ENCODE measurements at places on chromosomes 1 and 21.

DNA sequence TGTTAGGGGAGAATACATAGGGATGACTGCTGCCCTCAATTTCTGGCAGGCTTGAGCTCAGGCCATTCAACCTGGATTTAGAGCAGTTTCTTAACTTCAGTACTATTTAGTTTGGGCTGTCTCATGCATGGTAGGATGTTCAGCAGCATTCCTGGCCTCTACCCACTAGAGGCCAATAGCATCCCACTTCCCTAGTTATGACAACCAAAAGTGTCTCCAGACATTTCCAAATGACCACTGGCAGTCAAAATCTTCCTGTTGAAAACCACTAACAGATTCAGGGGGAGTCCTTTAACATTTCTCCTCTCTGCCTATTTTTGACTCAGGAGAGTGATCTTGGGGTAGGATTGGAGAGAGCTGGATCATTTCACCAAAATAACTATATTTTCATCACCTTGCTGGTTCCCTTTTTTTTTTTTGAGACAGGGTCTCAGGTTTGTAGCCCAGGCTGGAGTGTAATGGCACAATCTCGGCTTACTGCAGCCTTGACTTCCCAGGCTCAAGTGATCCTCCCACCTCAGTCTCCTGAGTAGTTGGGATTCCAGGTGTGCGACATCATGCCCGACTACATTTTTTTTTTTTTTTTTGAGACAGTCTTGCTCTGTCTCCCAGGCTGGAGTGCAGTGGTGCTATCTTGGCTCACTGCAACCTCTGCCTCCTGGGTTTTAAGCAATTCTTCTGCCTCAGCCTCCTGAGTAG, 8.7 kb downstream of the GNAT2 start:
- no peak for DNase-seq
- no peaks in the 10 kb centered on the region for H3K27me3 ChIP-seq
- no peaks in the 10 kb centered on the region for H3K4me1 ChIP-seq
- H3K27ac ChIP-seq, result no peak overlapping the region
- no peak overlapping the region for H3K4me3 ChIP-seq

DNA sequence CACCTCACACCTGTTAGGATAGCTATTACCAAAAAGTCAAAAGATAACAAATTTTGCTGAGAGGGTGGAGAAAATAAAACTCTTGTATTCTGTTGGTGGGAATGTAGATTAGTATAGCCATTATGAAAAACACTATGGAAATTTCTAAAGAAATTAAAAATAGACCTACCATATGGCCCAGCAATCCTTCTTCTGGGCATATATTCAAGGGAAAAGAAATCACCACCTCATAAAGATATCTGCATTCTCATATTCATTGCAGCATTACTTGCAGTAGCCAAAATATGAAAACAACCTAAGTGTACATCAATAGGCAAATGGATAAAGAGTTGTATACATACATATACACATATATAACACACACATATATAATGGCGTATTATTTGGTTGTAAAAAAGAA, 791.6 kb upstream of the RGS18 start:
- H3K27ac ChIP-seq, result no peak overlapping the region
- no peaks in the 10 kb centered on the region for H3K27me3 ChIP-seq
- no peak for DNase-seq
- H3K4me3 ChIP-seq, result no peak overlapping the region
- no peaks in the 10 kb centered on the region for H3K36me3 ChIP-seq

- H3K27me3 ChIP-seq, result no peaks in the 10 kb centered on the region
- no peak for DNase-seq
- no peak overlapping the region for H3K4me3 ChIP-seq
- no peaks in the 10 kb centered on the region for H3K4me1 ChIP-seq
Measured at GRCh38 chr1:56626546-56626945, 18.6 kb upstream of the PRKAA2 start.

DNA sequence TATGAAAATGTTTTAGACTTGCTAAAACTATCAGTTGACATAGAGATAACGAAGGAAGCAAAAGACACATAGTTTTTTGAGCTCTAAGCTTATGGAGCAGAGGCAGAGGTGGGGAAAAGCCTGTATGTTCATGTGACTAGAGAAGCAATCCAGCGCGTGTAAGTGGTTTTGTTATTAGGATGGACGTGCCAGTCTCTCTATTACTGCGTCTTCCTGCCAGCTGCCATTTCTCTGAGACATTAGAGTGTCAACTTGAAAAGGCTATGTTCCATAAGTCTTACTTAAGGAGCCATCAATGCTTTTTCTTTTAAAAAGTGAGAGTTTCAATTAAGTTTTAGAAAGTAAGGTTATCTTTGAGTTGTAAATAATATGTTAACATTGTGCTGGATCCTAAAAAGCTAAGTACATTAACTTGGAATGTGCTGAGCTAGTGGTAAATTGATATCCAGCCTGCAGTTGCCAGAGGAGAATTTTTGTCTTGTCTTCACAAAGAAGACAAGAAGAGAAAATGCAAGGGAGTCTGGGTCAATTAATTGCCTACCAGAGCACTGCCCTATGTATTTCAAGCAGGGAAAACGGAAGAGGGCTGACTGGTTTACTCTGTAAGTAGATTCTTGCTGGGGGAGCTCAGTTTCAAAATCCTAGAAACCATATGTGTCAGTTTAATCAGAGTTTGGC, 161.8 kb upstream of the B3GALT2 start:
- H3K36me3 ChIP-seq, result no peaks in the 10 kb centered on the region
- H3K4me3 ChIP-seq, result no peak overlapping the region
- no peak for DNase-seq
- no peaks in the 10 kb centered on the region for H3K27me3 ChIP-seq

DNA sequence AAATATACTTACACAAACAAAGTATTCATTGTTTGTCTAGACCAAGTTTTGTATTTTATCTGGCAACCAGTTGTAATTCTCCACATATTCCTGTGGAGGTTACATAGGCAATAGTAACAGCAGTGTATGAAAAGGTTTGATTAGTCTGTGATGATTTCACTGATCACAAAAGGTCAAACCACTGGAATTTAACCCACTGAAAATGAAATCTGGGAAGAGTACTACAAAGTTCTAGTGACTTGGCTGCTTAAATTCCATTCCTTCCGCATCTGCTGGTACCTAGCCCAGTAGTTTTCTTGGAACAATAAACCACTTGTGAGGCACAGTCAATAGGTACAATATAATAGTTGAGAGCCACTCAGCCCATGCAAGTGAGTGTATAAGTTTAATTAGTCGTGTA, 205.4 kb downstream of the NFIA start:
- no peaks in the 10 kb centered on the region for H3K4me1 ChIP-seq
- H3K4me3 ChIP-seq, result no peak overlapping the region
- H3K36me3 ChIP-seq, result no peaks in the 10 kb centered on the region
- H3K27ac ChIP-seq, result no peak overlapping the region

GRCh38 chr21:31599563-31599962, 59.9 kb upstream of the SOD1 start:
- H3K27ac ChIP-seq, result no peak overlapping the region
- no peaks in the 10 kb centered on the region for H3K4me1 ChIP-seq
- no peaks in the 10 kb centered on the region for H3K36me3 ChIP-seq
- H3K4me3 ChIP-seq, result no peak overlapping the region
- DNase-seq, result no peak
- no peaks in the 10 kb centered on the region for H3K27me3 ChIP-seq

DNA sequence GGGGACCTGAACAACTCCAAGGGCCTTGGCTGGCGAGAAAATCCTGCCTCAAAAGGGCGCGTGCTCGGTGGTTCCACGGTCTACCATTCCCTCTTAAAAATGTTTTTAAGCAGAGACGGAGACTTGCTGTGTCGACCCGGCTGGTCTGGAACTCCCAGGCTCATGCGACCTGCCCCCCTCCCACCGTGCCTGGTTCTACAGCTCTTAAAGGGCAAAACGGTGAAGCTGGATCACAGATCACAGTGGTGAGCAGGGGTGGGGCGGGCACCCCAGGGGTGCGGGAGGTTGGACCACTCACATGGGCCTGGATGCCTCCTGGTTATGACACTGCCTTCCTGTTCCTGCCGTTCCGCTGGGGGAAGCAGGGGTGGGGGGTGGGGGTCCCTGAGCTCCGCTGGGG, 4.2 kb upstream of the C1orf159 start:
- H3K4me3 ChIP-seq, result no peak overlapping the region
- DNase-seq, result no peak
- no peaks in the 10 kb centered on the region for H3K36me3 ChIP-seq
- peaks cover 11% of the 10 kb centered on the region for H3K4me1 ChIP-seq
- H3K27me3 ChIP-seq, result peaks cover 6% of the 10 kb centered on the region

GRCh38 chr1:188846468-188846867, 1631.2 kb downstream of the BRINP3 start:
- DNase-seq, result no peak
- H3K36me3 ChIP-seq, result no peaks in the 10 kb centered on the region
- H3K27ac ChIP-seq, result no peak overlapping the region
- H3K4me1 ChIP-seq, result no peaks in the 10 kb centered on the region
- no peak overlapping the region for H3K4me3 ChIP-seq

DNA sequence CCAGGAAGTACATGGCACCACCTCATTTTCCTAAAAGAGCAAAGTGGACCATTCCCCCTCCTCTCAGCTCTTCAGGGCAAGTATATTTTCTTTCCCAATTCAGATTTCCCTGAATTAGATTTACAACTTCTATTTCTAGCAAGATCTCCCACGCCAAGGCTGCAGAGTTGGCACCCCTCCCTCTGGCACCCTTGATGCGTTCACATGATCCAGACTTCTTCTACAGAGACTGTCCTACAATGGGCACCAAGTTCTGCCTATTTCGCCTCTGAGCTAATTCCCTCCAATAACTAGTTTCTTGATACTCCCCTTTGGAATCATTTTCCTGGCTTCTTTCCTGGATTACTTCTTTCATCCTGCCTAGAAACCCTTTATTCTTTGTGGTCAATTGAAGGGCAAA, 122.0 kb downstream of the CDC7 start:
- no peak overlapping the region for H3K4me3 ChIP-seq
- H3K36me3 ChIP-seq, result no peaks in the 10 kb centered on the region
- no peaks in the 10 kb centered on the region for H3K4me1 ChIP-seq
- H3K27me3 ChIP-seq, result no peaks in the 10 kb centered on the region
- no peak overlapping the region for H3K27ac ChIP-seq

DNA sequence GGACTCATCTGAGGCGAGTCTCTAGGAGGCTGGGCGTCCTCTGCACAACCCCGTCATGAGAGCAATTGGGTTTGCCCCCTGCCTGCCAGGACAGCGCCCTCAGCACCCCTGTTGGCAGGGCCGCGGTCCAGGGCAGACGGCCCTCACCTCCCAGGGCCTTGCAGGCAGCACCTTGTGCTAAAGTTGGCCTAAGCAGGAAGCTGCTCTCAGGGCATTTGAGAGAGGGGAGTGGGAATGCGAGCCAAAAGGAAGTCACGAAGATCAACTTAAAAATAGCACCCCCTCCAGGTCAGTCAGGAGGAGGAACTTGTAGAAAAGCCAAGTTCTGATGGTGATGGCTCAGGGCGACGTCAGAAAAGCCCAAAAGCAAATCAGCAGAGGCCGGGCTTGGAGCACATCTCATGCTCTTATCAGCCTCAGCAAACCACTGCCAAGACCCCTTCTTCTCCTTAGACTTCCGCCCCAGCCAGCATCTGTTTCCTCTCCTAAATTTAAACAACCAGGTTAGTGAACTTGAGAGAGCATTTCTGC, 12.6 kb upstream of the ADORA3 start:
- no peak for DNase-seq
- no peak overlapping the region for H3K27ac ChIP-seq
- no peaks in the 10 kb centered on the region for H3K27me3 ChIP-seq
- H3K4me3 ChIP-seq, result peak overlapping the region; percentile 56

- H3K36me3 ChIP-seq, result no peaks in the 10 kb centered on the region
- no peaks in the 10 kb centered on the region for H3K4me1 ChIP-seq
- H3K27me3 ChIP-seq, result peaks cover 4% of the 10 kb centered on the region
- no peak overlapping the region for H3K4me3 ChIP-seq
- DNase-seq, result no peak
Measured at GRCh38 chr1:13830616-13831280, 130.8 kb downstream of the PRDM2 start.

GRCh38 chr1:50548243-50548642, 125.0 kb upstream of the DMRTA2 start:
- no peaks in the 10 kb centered on the region for H3K27me3 ChIP-seq
- H3K36me3 ChIP-seq, result no peaks in the 10 kb centered on the region
- H3K27ac ChIP-seq, result no peak overlapping the region
- DNase-seq, result no peak
- no peaks in the 10 kb centered on the region for H3K4me1 ChIP-seq
- no peak overlapping the region for H3K4me3 ChIP-seq

GRCh38 chr1:15042866-15043265, 110.7 kb upstream of the TMEM51 start:
- no peaks in the 10 kb centered on the region for H3K36me3 ChIP-seq
- H3K27ac ChIP-seq, result no peak overlapping the region
- no peak for DNase-seq

DNA sequence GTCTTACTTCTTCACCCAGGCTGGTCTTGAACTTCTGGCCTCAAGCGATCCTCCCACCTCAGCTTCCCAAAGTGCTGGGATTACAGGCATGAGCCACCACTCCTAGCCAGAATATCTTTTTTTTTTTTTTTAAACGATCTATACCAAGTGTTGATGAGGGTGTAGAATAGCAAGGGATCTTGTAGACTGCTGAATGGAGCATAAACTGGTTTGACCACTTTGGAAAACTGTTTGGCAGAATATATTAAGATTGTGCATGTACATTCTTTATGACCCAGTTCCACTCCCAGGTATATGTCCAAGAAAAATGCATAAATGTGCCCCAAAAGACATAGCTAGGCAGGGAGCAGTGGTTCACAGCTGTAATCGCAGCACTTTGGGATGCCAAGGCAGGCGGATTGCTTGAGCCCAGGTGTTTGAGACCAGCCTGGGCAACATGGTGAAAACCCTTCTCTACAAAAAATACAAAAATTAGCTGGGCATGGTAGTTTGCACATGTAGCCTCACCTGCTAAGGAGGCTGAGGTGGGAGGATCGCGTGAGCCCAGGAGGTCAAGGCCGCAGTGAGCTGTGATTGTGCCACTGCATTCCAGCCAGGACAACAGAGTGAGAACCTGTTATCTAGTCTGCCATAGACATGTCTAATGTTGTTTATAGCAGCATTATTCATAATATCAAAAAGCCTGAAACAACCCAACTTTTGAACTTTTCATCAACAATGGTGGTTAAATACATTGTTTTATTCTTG, 184.0 kb downstream of the VPS13D start:
- DNase-seq, result no peak
- no peaks in the 10 kb centered on the region for H3K27me3 ChIP-seq
- no peak overlapping the region for H3K27ac ChIP-seq
- H3K4me1 ChIP-seq, result peaks cover 8% of the 10 kb centered on the region
- H3K4me3 ChIP-seq, result no peak overlapping the region

DNA sequence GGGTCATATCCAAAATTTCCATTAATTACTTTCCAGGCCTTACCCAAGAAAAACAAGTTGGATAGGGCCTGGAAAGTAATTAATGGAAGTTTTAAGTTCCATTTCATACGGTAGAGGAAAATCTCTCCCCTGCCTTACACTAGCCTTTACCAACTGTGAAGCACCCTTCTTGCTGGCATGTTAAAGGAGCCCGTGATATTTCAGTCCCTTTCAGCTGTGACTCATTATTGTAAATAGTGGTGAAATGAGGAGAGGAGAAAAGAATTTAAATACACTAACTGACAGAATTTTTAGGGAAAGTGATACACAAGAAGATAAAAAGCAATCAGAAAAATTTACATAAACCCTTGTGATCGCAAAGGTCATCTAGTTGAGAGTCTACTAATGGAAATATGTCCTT, 20.3 kb upstream of the KAZN start:
- no peaks in the 10 kb centered on the region for H3K4me1 ChIP-seq
- H3K27ac ChIP-seq, result no peak overlapping the region
- DNase-seq, result no peak
- H3K27me3 ChIP-seq, result no peaks in the 10 kb centered on the region
- no peak overlapping the region for H3K4me3 ChIP-seq

- H3K36me3 ChIP-seq, result no peaks in the 10 kb centered on the region
- no peaks in the 10 kb centered on the region for H3K4me1 ChIP-seq
- no peak overlapping the region for H3K4me3 ChIP-seq
Measured at GRCh38 chr1:86000601-86001000, 156.0 kb downstream of the COL24A1 start.

GRCh38 chr1:47913225-47913823, 83.9 kb downstream of the TRABD2B start:
- no peak for DNase-seq
- no peak overlapping the region for H3K4me3 ChIP-seq
- H3K27ac ChIP-seq, result no peak overlapping the region
- H3K36me3 ChIP-seq, result no peaks in the 10 kb centered on the region
